NCI-H460 (cell line): ENCODE measurements at places on chromosomes 11 and 22.

- DNase-seq, result no peak
Observed at GRCh38 chr11:23079382-23079813, 219.1 kb upstream of the CCDC179 start.

DNA sequence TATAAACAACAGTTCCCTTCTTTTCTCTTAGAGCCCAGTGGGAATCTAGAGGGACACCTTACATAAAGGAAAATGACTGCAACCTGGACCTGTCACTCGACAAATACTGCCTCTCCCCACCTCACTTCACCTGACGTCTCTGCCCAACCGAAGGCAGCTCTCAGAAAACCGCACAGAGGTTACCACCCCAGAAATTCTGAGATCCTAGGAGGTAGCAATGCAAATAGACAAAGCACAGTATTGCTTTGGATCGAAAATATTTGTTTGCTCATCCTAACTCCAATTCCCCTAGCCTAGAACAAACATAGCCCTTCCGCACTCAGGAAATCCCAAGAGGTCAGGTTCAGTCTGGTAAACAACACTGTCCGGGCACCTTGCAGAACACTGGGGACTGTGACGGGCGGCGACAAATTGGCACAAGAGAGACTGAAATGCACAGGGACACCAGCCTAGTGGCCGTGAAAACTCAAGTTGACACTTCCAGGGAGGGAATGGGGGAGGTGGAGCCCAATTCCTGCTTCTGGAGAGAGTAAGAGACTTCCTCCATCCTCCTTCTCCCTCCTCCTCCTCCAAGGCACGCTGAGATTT, 420 bp upstream of the TRIM44 start:
- no peak for DNase-seq

- no peak for DNase-seq
Observed at GRCh38 chr11:8811571-8811970, 99.4 kb upstream of the AKIP1 start.

DNA sequence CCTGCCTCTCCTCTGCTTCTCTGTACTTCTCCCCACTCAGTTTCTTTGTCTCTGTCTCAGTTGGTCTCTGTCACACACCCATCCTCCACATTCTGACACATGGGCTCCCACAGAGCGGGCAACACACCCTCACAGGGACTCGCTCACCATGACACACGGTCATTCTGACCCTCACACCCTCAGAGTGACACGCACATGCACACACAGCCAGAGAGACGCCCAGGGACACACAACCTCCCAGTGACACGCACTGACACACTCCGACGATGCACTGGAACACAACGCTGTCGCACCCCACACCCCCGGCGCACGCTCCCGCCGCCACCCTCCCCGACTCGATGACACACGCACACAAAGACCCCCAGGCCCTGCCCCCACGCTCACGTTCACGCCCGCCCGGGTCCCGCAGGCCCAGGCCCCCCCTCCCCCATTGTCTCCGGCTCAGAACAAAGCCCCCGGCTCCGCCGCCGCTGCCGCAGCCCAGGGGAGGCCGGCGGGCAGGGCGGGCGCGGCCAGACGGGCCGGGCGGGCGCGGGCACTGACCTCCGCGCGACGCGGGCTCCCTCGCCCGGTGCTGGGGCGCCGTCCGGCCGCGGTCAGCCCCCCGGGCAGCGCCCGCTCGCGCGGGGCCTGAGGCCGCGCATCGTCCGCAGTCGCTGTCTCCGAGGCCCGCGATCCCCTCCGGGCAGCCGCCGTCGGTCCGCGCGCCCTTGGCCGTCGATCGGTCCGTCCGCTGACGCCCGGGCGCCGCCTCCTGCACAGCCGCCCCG, 404 bp downstream of the DCHS1 start:
- DNase-seq, result no peak

GRCh38 chr11:34805937-34806336, 110.2 kb downstream of the APIP start:
- DNase-seq, result no peak

DNA sequence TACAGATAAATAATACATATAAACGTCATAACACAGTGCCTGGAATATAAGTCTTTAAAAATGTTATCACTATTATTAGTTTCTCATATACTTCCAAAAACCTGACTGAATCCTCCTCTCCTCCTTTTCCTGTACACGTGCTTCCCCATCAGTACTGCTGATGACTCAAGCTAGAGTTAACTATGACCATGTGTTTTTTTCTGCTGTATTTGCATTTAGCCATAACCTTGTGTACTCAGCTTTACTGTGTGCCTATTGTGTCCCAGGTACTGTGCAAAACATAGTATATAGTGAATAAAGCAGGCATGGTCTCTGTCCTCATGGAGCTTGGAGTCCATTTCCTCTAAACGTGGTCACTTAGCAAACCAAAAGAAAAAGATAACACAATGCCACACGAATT, 56.5 kb upstream of the ARHGAP32 start:
- no peak for DNase-seq

DNA sequence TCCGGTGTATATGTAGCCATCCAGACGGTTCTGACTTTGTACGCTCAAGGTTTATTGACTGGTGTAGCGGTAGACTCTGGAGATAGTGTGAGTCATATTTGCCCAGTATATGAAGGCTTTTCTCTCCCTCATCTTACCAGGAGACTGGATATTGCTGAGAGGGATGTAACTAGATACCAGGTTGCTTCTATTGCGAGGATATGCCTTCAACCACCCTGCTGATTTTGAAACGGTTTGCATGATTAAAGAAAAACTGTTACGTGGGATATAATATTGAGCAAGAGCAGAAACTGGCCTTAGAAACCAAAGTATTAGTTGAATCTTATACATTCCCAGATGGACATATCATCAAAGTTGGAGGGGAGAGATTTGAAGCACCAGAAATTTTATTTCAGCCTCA, 84.3 kb downstream of the GGT1 start:
- no peak for DNase-seq
